ENCODE measurements at places on chromosomes 6 and 20.

- no peak for DNase-seq
Measured at GRCh38 chr6:96604420-96604819, 41.5 kb downstream of the FHL5 start.

GRCh38 chr6:129683601-129684322, 26.2 kb downstream of the ARHGAP18 start:
- DNase-seq: peak; percentile 21

- no peak for DNase-seq
Measured at GRCh38 chr6:108555399-108556052, 5.2 kb upstream of the FOXO3 start.

GRCh38 chr6:40965046-40965445, 74.0 kb downstream of the UNC5CL start:
- DNase-seq: no peak

- DNase-seq: no peak
Measured at GRCh38 chr6:40313582-40313981, 273.6 kb downstream of the LRFN2 start.

- no peak for DNase-seq
Measured at GRCh38 chr20:16676891-16677290, 52.9 kb upstream of the SNRPB2 start.

DNA sequence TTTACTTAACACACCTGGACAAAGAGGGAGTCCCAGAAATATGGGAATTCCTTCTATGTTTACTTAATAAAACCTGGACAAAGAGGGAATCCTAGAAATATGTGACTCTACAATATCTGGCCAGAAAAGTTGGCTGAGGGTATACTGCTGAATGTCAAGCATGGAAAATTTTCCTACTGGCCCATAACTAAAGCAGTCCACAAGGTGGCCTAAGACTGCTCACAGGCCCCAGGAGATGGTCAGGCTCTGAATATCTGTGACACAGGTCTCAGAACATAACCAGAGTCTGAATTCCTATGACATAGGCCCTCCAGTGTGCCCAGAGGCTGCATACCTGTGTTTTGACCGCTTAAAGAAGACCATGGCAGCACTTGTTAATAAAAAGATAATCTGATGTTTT, 578.2 kb upstream of the NRSN1 start:
- no peak for DNase-seq

DNA sequence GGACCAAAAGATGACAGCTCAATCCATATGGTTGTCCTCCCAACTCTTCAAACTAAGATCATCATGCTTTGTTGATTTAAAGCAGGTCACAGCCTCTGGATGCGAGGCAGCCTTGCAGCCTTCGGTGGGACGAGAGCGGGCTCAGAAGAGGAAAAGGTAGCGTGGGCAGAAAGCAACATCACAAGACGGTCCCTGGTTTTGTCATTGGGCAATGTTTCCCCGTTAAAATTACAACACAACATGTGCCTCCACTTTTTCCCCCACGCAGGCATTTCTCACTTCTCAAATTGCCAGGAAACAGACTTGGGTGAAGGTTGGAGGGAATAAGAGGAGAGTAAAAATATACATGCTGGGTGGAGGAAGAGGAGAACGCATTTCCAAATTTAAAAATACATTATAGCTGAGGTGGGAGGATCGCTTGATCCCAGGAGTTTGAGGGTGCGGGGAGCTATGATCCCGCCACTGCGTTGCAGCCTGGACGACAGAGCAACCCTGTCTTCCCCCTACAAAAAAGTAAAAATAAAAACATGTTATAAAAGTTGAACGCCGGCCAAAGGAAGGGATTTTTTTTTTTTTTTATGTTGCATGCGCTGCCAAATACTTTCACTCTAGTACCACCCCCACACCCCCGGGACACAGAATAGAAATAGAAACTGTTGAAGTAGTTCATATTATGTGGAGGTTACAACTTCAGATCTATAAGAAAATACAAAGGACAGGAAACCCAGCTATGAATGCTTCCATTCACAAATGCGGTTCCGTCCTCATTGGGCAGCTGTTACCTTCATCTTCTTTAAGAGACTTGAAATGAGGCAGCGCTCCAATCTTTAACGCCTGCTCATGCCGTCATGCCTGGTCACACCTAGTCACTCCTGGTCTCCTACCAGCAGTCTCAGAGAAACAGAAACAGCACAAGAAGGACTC, 13.9 kb upstream of the NAA20 start:
- no peak for DNase-seq

GRCh38 chr6:138044458-138044857, 62.8 kb downstream of the PERP start:
- no peak for DNase-seq

DNA sequence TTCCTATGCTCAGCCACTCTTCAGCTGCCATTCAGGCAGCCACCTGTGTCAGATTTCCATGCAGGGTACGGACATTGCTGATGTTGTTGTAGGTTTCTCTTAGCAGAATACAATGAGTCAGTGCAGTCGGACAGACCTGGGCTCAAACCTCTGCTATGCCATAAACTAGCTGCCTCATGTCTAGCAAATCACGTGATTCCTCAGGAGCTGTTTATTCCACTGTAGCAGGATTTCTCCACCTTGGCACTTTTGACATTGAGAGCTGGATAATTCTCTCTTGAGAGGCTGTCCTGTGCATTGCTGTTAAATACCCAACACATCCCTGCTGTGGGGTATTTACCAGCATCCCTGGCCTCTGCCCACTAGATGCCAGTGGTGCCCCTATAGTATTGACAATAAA, 413.8 kb upstream of the CDH4 start:
- DNase-seq: no peak

GRCh38 chr6:128032042-128032441, 131.2 kb upstream of the THEMIS start:
- no peak for DNase-seq

- DNase-seq: no peak
Measured at GRCh38 chr6:169556758-169557548, 144.9 kb downstream of the WDR27 start.

GRCh38 chr6:37583261-37583660, 83.6 kb upstream of the CCDC167 start:
- no peak for DNase-seq

DNA sequence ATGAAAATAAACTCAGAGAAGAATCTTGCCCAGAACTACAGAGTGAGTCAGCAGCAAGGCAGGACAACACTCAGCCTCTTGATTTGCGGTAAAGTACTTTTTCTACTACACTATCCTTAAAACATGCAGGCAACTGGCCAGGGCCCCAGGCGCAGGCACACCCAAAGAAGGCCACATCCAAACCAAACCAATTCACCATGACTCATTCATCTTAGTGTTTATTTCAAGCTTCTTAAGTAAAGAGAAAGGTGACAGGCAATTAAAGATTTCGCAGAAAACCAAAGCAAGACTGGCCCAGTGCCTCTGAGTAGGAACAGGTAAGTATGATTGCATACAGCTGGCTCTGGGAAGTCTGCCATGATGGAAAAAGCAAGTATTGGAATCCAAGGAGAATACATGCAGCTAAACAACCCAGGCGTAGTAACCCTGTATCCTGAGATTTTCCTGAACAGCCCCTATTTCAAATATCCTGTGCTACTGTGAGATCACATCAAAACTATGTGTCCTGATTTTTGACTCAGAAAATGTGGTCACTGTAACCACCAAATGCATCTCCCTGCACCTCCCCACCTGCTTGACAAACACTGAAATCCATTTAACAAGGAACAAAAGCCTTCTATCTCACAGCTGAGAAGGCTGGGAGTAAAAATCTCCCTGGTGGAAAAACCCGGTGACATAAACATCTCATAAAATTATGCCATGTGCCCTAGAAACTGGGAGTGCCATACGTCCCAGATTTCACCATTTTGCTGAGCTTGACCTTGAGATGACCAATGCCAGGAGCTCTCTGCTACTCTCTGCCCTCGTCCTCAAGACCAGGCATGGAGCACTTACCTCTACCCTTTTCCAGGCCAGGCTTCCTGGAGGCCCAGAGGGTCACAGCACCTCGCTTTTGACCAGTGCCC, 12.4 kb downstream of the WFDC3 start:
- DNase-seq: no peak

GRCh38 chr6:118750143-118750542, 98.8 kb upstream of the CEP85L start:
- no peak for DNase-seq

DNA sequence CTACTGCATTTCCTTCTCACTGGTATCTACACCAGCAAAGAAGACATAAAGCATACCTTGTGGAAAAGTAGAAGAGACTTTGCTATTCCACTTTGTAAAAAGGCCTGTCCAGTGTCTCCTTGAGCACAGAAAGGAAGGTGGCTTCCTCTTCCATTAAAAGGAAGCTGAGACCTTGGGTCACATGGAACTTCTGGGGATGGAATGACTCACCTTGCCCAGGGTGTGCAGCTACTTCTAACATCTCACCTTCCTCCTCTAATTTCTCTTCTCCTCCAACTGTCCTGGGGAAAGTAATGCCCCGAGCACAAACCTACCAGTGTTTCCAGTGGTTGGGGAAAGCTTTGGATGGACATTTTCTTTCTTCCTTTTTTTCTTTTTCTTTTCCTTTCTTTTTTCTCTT, 848.8 kb upstream of the MAP3K7 start:
- no peak for DNase-seq

DNA sequence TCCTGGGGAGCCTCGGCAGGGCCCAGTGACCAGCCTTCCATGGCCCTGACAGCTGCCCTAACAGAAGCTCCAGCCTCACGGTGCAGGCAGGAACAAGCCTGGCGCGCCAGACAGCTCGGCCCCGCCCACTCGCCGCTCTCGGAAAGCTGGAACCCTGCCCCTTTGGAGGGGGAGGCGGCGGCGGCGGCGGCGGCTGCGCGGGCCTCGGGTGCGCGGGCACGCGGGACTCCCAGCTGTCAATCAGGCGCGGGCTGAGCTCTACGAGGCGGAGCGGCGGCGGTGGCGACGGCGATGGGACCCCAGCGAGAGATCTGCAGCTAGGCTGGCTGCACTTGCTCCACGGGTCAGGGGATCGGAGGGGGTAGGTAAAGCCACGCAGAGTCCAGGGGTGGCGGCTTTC, at the start of gene NRSN1:
Gene NRSN1 (plus strand): TSS at position 236 of the 400 bp plus-strand sequence. CDS start 8,113 bp downstream, outside the sequence.
- DNase-seq: peak; percentile 64

- no peak for DNase-seq
Measured at GRCh38 chr6:42269553-42269952, 51.9 kb upstream of the MRPS10 start.

Data from NCI-H446 treated with DMSO at 0.1 percent for 48 hours (cell line).